ENCODE measurements at places on chromosomes 7 and 10.

- no peak for DNase-seq
Observed at GRCh38 chr10:77884181-77884580, 42.4 kb downstream of the DLG5 start.

DNA sequence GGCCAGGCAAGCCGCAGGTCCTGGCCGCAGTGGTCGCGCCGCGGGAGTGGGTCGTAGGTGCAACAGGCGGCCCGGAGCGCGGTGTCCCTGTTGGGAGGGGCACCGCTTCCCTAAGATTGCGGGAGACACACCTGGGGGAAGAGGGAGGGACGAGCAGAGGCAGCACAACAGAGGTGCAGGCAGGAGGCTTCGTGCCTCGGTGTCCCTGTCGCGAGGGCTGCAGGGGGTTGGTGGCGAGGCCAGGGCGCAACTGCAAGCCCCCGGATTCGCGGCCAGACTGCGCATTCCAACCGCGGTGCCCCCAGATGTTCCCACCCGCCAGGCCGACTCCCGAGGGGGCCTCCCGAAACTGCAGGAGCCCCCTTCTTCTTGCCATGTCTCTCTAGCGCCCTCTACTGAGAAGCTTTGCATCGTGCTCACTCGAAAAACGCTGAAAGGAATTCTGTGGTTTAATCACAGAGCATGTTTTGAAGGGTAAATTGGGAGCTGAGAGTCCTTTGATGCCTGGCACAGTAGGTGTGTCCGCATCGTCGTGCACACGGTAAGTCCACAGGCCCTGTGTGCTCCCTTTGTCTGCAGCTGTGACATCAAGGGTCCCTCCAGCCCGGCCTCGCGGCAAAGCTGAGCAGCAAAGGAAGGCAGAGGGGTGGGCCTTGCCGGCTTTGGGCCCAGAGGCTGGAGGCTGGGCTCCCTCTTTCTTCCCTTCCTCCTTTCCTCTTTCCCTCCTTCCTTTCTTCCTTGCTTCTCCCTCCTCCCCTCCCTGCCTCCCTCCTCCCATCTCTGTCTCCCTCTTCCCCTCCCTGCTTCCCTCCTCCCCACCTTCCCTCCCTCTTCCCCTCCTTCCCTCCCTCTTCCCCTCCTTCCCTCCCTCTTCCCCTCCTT, 6.2 kb upstream of the MBL2 start:
- DNase-seq, result peak; percentile 31

DNA sequence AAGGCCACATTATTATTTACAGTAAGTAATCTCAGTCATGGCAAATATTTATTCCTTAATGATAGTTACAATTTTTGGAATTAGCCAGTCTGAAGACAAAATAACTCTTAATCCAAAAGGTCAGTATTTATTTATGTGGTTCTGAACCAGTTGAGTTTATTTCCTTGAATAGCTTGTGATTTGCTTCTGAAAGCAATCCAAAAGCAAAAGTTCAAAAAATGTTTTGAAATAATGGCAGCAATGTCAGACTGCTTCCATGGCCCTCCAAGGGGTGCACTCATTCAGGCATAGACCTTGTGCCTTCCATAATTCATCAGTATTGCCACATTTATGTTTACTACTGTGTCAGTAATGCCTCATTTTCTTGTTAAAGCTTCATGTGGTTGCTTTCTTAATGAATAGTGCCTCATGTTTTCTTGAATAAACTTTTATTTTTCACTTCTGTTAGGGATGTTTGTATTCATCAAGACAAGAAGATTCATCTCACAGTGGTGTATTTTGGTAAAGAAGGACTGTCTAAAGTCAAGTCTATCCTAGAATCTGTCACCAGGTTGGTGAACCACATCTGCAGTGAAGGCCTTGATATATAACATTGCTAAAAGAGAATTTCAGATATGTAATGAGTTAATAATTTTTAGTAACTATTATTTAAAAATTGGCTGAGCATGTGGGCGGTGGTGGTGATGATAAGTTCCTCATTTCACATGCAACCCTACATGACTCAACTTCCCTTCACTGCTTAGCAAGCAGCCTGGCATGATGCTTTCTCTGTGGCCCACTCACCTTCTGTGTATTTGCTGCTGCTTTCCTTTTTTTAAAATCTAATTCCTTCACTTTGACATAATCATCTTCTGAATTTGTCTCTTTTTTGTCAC, 22.0 kb downstream of the CSGALNACT2 start:
- no peak for DNase-seq

DNA sequence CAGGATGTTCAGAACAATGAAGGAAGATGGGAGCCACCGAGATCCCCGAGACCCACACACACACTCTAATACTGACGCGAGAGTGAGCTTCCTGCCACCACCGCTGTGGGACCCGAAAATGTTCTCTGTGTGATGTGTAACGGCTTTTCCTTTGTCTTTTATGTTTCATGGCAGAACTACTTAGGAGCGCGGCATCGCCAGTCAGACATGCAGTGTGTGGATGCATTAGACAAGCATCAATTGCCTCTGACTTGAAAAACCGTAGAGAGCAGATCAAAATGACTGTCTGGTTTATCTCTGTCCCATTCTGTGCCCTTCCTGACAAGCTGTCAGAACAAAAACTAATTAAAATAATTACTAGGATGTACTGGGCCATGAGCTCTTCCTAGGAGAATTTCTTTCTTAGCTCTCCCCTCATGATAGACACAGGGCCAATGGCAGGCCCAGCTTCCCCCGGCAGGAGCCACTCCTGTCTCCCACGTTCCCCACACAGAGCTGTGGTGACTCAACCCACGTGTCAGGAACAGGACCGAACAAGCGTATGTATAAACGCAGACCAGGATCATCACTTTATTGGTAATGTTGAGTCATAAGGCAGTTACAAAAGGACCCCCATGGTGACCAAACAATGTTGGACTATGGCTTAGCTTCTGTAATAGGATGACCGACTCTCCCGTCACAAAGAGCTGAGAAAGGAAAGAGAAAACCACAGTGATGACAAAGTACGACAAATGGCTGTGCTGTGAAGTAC, 705.0 kb downstream of the PARD3 start:
- DNase-seq, result peak; percentile 40

DNA sequence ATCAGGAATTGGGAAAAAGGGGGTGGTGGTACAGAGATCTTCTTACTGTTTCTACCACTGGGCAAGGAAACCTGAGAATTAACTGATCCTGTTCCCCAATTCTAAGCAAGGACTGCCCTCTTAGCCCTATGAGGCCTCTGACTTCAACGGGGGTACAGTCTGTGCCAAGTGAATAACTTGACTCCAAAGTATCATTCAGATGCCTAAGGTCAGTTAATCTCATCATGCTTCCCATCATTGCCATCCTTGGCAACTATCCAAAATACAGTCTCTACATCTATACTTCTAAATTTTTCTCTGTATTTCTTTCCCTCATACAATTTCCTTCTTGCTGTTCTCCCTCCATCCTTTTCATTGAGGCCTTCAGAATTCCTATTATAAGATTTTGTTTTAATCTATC, 10.5 kb downstream of the PPP3CB start:
- no peak for DNase-seq

- DNase-seq, result no peak
Observed at GRCh38 chr7:77281780-77282478, 82.3 kb upstream of the FGL2 start.

- no peak for DNase-seq
Observed at GRCh38 chr7:24781106-24781505, 23.8 kb upstream of the GSDME start.

GRCh38 chr10:4867109-4867519, 41.1 kb downstream of the AKR1E2 start:
- no peak for DNase-seq

- peak; percentile 84 for DNase-seq
Observed at GRCh38 chr7:35975851-35976454, 175.1 kb downstream of the SEPTIN7 start.

DNA sequence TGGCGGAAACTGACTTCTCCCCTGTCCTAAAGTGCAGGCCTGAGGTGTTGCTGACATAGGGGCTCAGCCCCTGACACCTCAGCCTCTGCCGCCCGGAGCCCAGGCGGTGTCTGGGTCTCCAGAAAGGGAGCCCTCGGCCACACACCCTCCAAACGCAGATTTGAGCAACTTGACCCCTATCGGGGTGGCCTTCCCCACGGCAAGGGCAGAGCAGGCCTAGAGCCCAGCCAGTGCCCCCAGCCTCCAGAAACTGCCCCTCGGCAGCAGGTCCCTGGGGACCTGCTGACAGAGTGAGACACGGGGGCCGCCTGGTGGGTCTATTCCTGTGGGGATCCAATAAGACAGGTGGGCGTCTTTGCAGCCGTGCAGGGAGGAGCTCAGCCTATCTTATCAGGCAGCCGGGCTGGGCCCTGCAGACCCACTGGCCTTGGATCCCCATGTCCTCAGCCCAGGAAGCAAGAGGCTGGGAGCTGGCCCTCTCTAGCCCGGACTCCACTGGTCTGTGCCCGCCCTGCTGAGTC, 11.0 kb downstream of the TMEM184A start:
- no peak for DNase-seq

DNA sequence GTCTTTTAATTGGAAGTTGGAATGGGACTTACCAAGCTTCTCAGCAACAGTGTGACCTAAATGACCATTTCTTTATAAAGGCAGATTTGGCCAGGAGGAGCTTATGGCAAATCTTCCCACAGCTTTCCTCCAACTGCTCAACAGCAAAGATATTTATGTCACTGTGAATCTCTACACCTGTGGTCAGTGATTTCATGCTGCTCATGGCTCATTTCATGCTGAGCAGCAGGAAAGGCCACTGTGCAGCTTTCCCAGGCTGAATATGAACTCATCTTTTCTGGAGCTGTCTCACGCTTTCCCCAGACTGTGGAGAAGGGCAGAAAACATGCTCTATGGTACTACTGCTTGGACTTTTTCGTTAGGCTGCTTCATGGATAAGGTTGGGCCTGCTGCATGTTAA, 29.8 kb downstream of the CALCR start:
- no peak for DNase-seq

- DNase-seq, result no peak
Observed at GRCh38 chr10:70418229-70418628, 14.3 kb downstream of the EIF4EBP2 start.

GRCh38 chr7:6423942-6424701, 23.6 kb downstream of the DAGLB start:
- DNase-seq, result peak; percentile 51

DNA sequence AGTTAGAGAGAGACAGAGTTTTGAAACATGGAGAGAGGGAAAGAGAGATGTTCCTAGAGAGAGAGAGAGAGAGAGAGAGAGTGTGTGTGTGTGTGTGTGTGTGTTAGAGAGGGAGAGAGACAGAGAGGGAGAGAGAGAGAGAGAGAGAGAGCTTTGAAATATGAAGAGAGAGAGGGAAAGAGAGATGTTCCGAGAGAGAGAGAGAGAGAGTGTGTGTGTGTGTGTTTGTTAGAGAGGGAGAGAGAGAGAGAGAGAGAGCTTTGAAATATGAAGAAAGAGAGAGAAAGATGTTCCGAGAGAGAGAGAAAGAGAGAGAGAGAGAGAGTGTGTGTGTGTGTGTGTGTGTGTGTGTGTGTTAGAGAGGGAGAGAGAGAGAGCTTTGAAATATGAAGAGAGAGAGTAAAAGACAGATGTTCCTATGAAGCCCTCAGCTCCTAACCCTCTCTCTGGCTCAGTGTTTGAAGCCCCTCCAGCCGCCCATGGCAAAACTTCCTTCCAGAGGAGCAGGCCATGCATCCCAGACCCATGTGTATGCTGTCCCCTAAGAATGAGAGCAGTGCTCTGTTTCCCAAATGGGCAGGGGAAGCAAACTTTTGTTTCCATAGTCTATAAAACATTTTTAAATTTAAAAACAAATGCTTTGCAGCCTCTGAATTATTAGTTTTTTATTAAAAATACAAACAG, 130.9 kb downstream of the KCNMA1 start:
- no peak for DNase-seq

GRCh38 chr7:103660455-103661371, 214.7 kb upstream of the SLC26A5 start:
- peak; percentile 75 for DNase-seq

GRCh38 chr10:35336084-35336831, at the start of gene CCNY:
TSS of gene CCNY (plus strand) at chr10:35336509. CDS start at chr10:35337054, 545 bp downstream.
- peak; percentile 74 for DNase-seq

Data from A549 (cell line).